ENCODE measurements at places on chromosomes 5 and 9.
A peak's percentile ranks its signal among the peaks of the same experiment; 100 is the strongest.

DNA sequence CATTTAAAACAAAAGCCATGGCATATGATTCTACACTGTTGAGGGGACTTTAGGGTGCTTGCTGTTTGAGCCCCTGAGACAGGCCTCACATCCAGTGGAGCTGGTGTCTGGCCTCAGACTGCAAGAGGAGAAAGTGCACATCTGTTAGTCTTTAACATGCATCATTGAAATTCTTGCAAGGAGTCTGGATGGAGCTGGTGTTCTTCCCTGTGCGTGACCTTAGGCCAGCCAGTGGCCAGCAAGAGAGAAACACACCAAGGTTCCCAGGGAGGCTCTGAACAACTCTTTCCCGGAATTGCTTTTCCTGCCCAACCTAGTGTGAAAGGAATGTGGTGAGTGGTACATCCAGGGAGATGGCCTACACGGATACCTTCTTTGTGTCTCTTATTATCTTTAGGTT lies 282.8 kb upstream of the TNC start:
- no peak for DNase-seq

DNA sequence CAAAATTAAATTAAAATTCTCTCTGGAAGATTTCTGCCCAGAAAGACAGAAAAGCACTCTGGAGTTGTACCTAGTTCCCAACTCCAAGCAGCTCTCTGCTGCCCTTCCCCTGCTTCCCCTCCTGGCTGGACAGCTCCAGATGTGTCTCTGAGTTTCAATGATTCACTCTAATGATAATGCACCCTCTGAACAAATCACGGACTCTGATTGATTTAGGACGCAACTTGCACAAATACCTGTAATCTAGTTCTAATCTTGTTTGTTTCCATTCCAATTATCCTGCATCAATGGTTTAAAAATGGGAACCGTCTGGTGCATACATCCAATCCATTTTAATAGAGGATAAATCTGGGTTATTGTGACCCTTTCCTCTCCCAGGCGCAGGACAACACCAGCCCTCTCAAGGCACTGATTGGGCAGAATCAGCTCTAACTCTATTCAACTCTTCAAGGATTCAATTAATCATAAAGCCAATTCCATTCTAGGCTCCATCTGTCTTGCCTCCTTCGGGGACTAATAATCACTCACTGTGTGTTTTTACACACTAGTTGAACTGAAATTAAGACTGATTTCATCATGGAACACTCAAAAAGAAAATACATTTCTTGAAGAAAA lies 111.2 kb upstream of the LRRTM2 start:
- DNase-seq, result no peak

GRCh38 chr5:90169078-90169477 lies 240.5 kb downstream of the CETN3 start:
- peak; percentile 63 for DNase-seq

- no peak for DNase-seq
Observed at GRCh38 chr9:36985769-36986467, 48.1 kb downstream of the PAX5 start.

GRCh38 chr9:72899734-72900477 lies 52.9 kb downstream of the ALDH1A1 start:
- no peak for DNase-seq

GRCh38 chr9:93308158-93308602 lies 124.2 kb downstream of the WNK2 start:
- DNase-seq, result no peak

DNA sequence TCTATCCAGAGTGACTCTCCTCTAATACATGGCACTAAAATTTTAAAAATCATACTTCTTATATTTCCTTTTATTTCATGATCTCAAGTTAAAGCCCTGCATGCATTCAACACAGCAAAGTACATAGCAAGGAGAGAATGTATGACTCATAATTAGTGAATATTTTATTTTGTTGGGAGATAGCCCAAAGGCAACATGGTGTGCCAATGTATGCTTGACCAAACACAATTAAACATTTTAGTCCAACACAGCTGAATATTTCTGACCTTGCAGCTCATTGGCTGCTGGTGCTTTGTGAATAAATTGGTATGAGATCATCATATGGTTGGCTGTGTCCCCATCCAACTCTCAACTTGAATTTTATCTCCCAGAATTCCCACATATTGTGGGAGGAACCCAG lies 103.5 kb downstream of the NPR3 start:
- no peak for DNase-seq

DNA sequence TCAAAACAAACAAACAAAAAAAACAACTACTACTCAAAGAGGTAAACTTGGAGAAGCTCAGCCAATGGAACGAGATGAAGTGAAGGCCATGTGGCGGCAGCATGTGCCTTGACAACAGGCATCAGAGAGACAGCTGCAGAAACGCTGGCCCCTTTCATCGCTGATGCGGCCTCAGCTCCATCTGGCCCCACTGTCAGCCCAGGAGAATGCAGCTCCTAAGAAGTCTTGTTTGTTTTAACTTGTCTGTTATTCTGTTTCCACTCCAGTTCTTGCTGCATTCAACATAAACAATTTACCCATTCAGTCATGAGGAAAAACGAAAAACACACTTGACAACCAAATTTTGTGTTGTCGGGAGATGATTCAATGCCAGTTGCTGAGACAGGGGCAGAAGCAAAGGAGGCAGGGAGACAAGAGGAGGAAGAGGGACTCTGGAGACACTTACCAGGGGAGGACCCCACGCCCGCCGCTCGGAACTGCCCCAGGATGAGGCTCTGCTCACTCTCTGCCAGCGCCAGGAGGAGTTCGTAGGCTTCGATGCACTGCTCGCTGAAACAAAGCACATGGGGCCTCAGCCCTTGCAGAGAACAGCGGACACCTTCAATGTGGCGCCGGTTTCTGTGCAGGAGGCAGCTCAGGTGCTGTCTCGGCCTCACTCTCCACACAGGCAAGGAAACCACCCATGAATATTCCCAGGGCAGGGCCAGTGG lies 91.2 kb downstream of the DCP2 start:
- DNase-seq, result no peak

DNA sequence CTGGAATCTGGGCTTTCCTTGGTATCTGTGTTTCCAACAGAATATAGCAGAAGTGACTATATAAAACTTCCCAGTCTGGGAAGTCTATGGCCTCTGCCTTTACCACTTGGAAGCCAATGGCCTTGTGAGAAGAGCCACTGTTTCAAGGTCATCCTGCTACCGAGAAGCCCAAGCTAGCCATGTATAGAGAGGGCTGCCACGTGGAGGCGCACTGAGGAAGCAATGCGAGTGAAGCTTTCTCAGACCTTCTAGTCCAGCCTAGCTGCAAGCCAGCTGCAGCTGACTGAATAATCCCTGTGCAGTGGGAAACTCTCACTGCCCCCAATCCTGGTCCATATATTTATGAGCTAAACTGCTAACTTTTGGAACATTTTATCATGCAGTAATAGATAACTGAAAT lies 661.8 kb upstream of the RIOK2 start:
- no peak for DNase-seq

- DNase-seq, result no peak
Observed at GRCh38 chr5:4020400-4020799, 424.8 kb downstream of the IRX1 start.

GRCh38 chr5:143145243-143146160 lies 258.0 kb downstream of the NR3C1 start:
- no peak for DNase-seq

- no peak for DNase-seq
Observed at GRCh38 chr9:18689921-18690320, 216.0 kb downstream of the ADAMTSL1 start.

DNA sequence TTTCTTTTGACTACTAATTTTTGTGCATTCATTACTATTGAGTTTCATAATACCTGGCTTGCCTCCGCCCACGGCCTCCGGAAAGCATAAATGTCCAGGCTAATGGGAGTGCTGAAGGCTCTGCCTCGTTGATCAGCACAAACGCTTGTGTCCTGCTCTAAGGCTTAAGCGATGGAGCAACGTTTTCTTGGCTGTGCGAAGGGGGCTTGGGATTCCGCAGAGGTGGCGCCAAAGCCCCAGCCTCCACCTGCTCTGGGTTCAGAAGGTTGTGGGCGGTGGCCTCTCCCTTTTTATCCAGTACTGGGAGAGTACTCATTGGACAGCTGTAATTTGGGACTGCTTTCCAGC lies 19.7 kb downstream of the ANXA2R start:
- no peak for DNase-seq

DNA sequence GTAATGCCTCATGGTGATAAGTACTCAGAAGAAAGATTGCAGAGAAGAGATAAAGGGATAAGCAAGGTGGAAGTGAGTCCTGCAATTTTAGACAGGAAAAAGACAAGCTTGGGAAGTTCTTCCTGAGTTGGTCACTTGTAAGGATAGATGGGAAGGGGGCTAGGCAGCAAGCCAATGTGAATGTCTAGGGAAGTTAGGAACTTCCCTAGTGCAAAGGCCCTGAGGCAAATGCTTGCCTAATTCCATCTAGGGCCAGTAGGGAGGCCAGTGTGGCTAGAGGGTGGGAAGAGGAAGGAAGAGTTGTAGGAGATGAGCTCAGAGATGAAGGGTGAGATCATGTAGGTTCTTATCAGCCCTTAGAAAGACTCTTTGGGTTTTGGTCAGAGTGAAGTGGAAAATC lies 206.6 kb downstream of the MAT2B start:
- DNase-seq, result no peak

DNA sequence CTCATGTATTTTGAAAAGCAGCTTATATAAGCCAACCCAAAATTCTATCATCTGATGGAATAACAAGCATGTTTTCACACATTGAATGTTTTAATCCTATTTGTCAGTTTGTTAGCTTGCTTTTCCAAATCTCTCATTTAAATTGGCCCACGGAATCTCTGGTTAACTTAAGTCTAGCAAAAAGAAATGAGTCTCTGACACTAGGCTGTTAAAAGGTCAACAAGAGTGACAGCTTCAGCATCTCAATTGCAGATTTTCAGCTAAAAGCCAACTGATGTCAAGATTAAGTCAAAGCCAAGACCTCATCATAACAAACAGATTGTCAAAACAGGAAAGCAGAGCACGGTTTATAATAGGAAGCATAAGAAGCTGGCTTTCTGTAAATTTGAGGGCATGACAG lies 49.4 kb upstream of the CDH9 start:
- DNase-seq, result no peak

- no peak for DNase-seq
Observed at GRCh38 chr5:126523818-126524510, 71.1 kb downstream of the ALDH7A1 start.

GRCh38 chr5:10559871-10560270 lies 4.0 kb upstream of the ANKRD33B start:
- no peak for DNase-seq

DNA sequence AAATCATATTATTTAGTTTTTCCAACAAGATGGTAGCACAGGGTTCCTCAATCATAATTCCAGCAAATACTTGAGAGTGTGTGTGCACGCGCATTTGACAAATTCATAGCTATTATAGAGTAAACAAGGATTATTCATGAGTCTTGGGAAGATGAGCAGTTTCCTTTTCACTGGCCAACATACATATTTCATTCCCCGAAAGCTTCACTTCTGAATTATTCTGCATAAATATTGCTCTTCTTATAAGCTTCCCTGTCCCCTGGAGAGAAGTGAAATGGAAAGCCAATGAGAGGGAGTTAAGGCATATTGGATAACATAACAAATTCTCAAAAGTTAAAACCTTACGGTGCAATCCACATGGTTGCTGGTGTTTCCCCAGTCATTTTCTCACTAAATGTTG lies 386.4 kb upstream of the SEMA6A start:
- DNase-seq, result no peak

GRCh38 chr9:101495810-101496209 lies 37.8 kb upstream of the RNF20 start:
- no peak for DNase-seq

GRCh38 chr5:176608937-176609723 lies 826 bp downstream of the GPRIN1 start:
- no peak for DNase-seq

DNA sequence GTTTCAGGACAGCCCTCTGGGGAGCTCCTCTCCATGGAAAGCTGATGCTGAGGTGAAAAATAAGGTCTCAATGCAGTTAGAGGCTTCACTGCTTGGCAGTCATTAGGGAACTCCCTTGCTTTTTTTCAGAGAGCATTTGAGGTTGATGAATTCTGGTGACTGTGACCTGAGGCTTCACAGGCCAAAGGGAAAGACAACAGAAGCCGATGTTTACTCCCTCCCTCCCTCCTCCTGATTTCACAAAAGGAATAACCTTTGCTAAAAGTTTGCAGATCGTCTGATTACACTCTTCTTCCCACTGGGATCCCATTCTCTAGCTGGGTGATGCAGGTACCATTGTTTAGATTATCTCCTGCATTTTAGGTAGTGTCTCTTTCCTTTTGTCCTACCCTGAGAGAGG lies 329.4 kb downstream of the KIF4B start:
- no peak for DNase-seq

GRCh38 chr5:158832096-158832685 lies 267.5 kb downstream of the EBF1 start:
- DNase-seq, result no peak

Data from right cardiac atrium (tissue), 5 donors.